ENCODE measurements at places on chromosomes 12 and 14.

DNA sequence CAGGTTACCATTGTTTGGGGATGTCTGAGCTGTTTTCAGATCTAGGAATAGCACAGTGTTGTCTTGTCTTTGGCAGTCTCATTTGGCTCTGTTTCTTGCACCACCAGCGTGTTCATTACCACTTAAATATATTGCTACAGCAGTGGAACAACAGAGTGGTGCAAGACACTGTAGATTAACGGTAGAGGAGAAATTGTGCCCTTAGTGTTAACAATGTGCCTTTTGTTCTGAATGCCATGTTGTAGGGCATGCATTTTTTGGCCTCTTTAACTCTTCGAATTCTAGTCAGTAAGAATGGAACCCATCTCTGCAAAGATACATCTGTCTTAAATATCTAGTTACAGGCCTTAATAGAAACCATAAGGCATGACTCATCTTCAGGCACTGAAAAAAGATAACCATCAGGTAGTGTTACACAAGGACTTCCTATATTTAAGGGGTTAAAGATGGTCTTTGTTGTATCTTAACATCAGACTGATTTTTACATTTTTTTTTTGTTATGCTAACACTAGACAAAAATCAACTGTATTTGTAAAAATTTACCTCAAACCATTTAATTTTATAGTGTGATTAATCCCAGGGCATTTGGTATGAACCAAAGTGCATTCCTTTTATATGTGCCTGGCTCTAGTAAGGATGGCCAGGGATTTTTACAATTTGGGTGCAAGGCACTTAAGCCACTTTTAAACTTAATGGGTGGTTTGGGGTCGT, 12.9 kb downstream of the DYRK2 start:
- DNase-seq, result no peak

DNA sequence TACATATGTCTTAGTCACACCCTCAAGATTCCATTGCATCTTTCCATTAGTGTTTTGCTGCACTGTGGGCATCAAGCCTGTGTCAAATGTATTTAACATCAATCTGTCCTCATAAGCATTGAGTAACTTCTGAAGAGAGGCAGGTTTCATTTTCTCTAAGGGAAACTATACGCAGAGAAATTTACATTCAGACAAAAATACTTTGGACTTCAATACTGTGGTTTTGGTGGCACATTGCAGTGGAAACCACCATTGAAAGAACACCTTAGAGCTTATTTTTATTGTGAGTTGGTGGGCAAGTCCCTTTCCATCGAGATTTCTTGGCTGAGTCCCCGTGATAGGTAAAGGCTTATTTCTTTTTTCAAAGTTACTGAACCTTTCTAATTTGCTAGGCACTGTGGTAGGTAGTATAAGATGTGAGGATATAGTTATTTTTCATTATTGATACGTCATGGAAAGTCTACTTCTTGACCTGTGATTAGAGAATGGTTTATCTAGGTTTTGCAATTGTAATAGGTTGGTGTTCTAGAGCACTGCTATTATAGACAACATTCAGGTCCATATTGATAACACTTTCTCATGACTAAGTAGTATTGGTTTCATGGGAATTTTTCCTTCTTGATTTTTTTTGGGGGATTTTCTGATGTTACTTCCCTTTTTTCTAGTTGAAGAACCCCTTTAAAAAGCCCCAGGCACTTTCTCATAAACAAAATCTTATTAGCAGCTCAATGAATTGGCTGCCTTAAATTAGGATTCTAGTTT, 81.9 kb downstream of the CFAP54 start:
- DNase-seq, result no peak

GRCh38 chr12:94509317-94509716, 49.6 kb upstream of the CEP83 start:
- DNase-seq, result no peak

- DNase-seq, result no peak
Measured at GRCh38 chr12:20810487-20810886, at the start of gene SLCO1B3. SLCO1B3 (plus strand) TSS chr12:20810705; CDS start chr12:20815739, 5,034 bp downstream.

GRCh38 chr12:10873378-10873777, 10.7 kb downstream of the PRH1 start:
- no peak for DNase-seq

DNA sequence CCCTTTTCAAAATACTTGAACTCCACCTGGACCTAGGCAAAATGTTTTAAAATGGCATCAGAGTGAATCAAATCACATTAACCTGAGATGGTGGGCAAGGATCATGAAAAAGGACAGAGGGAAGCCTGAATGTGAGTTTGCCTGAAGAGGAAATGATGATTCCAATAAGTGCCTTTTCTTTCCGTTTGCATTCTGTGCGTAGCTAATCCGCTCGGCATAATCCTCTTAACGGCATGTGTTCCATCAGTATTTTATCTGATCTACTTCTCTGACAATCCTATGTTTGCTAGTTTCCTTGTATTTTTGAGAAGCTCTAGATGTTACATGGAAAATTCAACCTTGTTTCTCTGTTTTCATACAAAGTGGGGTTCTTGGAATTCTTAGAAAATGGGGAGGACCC, 354.6 kb downstream of the NRXN3 start:
- no peak for DNase-seq

- DNase-seq, result no peak
Measured at GRCh38 chr12:26741584-26742227, 91.3 kb downstream of the ITPR2 start.

- DNase-seq, result no peak
Measured at GRCh38 chr14:76647697-76648298, 113.5 kb upstream of the VASH1 start.

GRCh38 chr14:100666851-100667250, 59.8 kb upstream of the DLK1 start:
- DNase-seq, result no peak

DNA sequence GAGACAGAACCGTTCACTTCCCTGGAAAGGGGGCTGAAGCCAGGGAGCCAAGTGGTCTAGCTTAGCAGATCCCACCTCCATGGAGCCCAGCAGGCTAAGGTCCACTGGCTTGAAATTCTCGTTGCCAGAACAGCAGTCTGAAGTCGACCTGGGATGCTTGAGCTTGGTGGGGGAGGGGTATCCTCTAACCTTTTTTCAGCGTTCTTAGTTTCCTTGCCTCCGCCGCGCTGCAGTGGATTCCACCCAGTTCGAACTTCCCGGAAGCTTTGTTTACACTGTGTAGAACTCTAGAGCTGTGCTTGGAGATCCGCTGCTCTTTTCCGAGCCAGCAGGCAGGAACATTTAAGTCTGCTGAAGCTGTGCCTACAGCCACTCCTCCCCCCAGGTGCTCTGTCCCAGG, 45.2 kb upstream of the FKBP4 start:
- no peak for DNase-seq

- no peak for DNase-seq
Measured at GRCh38 chr14:80850197-80850814, 91.2 kb downstream of the CEP128 start.

GRCh38 chr14:31619440-31619839, 58.2 kb downstream of the NUBPL start:
- no peak for DNase-seq

DNA sequence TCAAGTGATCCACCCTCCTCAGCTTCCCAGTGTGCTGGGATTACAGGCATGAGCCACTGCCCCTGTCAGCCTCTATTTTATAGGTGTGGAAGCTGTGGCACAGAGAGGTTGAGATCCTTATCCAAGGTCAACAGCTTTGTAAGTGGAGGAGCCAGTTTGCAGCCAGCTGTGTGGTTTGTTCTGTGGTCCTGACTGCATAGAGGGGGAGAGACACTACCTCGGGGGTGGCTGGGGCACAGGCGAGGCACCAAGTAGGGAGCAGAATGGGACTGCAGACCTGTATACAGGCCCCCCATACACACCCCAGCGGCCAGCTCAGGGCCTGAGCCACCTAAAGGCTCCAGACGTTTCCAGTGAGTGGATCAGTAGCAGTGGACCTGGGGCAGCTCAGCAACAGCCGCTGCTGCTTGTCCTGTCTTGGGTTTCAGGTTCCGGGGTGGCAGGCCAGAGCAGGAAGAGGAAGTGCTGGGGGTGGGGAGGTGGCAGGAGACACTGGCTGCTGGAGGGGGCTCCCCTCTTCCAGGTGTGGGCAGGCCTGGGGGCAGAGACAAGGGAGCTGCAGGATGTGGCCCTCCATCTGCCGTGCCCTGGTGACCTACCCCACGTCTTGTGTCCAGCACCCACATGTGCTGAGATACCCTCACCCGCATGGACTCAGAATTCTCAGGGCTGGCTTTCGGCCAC, 11.0 kb downstream of the ORAI1 start:
- peak; percentile 43 for DNase-seq

DNA sequence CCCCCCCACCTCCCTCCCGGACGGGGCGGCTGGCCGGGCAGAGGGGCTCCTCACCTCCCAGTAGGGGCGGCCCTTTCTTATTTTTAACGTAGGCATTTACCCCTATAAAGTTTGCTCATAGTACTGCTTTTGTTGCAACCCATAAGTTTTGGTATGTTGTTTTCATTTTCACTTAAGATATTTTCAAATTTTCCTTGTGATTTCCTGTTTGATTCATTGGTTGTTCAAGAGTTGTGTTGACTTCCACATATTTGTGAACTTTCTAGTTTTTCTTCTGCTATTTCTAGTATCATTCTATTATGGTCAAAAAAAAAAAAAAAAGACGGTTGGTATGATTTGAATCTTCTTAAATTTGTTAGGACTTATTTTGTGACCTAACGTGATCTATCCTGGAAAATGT, 6.5 kb downstream of the NOXRED1 start:
- DNase-seq, result no peak

DNA sequence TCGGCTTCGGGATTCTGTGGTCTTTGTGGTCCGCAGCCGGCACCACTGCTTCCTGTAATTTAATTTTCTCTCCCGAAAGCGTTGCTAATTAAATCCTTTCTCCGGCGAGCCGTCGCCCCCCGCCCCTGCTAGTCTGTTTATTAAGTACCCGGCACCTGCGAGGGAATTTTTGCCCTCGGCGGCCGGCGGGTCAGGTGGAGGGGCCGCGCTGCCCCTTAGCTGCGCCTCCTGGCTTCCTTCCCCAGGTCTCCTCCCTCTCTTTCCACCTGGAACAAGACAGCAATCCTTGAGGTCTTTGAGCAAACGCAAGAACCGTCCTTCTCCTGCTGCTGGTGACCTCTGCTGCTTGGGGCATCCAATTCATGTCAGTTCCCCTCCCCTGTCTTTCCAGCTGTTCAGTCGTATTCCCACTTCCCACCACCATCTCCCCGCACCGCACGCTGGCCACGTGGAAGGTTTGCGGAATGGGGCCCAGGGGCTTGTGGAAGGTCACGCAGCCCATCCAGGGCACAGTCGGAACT, 16.2 kb downstream of the ZDHHC22 start:
- DNase-seq, result no peak

DNA sequence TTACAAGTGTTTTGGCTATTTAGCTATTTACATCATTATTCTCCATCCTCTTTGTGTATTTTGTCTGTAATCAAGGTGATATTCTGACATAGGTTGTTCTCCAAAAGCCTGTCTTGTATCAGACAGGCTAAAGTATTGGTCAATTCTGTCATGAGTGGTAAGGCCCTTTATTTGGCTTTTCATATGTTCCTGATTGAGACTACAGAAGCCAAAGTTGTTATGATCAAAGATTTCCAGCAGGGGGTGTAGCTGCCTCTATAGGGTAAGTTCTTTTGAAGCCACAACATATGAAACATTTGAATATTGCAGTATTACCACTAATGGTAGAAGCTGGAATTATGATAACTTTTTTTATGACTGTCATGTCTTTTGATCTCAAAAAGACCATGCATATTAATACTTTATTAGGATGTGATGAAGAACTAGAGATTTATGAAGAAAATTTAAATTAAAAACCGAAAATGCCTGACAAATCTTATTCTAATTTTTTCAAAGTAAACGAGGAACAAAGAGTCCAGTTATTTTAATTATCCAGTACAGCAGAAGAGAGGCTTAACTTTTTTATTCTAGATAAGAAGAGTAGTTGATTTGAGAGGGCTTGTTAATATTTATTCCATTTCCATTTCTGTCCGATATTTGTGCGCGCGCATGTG, 3.4 kb upstream of the ARHGAP5 start:
- DNase-seq, result peak; percentile 33

All from activated CD8-positive, alpha-beta memory T cell treated with anti-CD3 and anti-CD28 coated beads, Interleukin-2, amount 50 U/mL, for 4 hours (primary cell).